A549 treated with AZD2906 at 1 μM for 4 hours (cell line): ENCODE measurements at places on chromosomes 16 and 17. TPM values are rescaled to one million over a fixed set of nuclear protein-coding genes. Genes with fewer than 3 reads are reported as not detected.

The ABCA10 gene
- 0.08 to 0.24 TPM (median 0.12 TPM) in 5 replicates for total RNA-seq

The CDT1 gene
- 28.6 to 34.7 TPM (median 33.6 TPM) in 5 replicates for total RNA-seq

The UBB gene
- 1,868 to 2,263 TPM (median 2,004 TPM) in 5 replicates for total RNA-seq

The STX1B gene
- 1.4 to 1.7 TPM (median 1.6 TPM) in 5 replicates for total RNA-seq

The DHRS13 gene
- 6.3 to 7.9 TPM (median 7.2 TPM) in 5 replicates for total RNA-seq
